ENCODE measurements at places on chromosomes 3 and 15.

DNA sequence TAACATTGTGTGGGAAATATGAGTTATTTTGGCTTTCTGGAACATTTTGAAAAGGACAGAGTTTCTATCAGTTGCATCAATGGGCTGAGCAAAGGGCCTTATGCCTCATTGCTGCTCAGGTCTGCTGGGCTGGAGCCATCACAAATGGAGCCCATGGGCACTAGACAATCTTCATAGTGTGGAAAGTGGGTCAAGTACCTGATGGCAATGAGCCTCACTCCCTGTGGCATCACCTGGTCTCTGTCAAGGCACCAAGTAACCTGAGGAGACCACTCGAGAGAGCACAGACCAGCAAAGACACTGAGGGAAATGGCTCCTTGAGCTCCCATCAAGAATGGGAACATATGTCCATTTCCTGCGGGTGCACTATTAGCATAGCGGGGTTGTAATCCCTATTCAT lies 96.7 kb upstream of the PPP2R3A start:
- no peak for DNase-seq

- DNase-seq, result no peak
Measured at GRCh38 chr3:6680119-6680806, 180.7 kb upstream of the GRM7 start.

DNA sequence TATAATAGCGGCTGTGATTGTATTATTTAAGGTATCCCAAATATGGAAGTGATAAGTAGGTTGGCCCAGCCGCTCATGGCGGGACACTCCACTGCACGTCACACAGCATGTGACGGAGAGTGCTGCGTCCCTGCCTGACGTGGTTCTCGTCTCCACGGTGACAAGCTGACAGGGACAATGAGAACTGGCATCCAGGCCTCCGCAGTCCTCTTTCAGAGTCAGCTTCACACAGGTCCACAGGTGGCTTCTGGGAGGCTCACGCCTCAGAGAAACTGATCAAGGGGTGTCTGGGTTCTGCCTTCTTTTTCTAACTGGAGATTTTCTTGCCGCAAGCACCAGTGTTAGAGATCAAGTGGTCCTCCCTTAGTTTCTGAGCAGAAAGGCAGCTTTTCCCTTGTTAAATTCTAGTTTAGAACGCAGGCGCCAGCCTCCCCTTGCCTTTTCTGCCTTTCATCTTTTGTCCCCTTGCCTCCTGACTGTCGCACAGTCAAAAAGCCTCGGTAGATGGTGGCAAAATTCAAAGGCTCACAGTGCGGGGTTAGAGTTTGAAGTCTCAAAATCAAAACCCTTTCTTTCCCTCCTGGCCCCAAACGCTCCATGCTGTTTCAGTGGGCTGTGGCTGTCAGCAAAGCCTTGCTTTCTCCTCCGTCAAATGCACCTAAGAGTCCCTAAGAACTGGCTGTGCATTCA lies 120.9 kb downstream of the ATP10A start:
- no peak for DNase-seq

DNA sequence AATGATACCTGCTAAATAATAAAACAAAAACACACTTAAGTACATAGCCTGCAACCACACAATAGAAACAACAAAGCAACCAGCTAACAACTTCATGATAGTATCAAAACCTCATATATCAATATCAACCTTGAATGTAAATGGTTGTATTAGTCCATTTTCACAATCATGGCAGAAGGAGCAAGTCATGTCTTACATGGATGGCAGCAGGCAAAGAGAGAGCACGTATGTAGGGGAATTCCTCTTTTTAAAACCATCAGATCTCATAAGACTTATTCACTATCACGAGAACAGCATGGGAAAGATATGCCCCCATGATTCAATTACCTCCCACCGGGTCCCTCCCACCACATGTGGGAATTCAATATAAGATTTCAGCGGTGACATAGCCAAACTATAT lies 44.5 kb upstream of the PTX3 start:
- DNase-seq, result no peak

DNA sequence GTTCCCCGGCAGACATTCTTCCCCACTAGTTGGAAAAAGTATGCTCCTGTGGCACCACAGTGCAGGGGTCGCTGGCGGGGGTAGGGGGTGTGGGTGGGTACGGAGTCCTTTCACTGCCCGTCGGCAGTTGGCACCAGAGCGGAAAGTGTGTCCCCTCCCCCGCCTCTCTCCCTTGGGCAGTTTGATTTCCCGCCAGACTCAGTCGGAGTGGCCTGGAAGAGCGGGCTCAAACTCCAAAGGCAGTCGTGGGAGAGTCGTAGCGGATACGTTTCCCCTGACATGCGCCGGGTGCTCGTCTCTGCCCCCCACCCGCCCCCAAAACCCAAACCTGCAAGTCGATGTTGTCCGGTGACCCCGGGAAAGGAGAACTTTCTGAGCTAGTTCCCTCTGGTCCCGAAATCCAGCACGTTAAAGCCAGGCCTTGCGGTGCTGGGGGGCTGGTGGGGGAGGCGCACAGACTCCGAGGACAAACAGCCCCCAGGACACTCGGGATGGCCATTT lies 4.4 kb upstream of the FOXB1 start:
- DNase-seq, result no peak

DNA sequence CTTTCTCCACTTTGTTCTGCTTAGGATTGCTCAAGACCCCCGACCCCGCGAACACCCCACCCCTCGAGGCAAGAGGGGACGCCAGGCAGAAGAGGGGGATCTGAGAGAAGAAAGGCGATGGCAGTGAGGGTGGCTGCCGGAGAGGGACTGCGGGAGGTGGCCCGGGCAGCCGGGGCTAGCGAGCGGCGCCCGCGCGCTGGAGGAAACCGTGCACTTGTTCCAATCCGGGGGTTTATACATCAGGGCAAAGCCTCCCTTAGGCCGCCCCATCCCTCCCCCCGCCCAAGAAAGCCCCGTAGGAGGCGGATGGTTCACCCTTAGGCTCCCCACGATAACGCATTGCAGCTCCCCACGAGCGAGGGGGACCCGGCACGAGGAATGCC lies 475 bp downstream of the ERC2 start:
- no peak for DNase-seq

DNA sequence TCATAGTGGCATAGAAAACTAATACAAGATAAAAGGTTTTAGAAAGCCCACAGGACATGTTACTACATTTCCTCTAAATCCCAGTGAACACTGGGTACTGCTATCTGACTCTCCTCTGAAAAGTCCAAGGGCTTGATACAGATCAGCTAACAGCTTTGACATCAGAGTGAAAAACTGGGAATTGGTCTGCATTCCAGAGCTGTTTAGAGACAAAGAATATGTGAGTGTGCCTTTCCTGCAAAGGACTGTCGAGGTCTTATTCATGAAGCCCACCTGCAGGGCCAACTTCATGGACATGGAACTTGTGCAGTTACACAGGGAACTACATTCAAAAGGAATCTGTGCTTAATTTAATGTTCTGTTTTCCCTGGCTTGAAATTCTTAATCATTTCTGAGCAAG lies 5.2 kb upstream of the TMCO5A start:
- DNase-seq, result no peak

DNA sequence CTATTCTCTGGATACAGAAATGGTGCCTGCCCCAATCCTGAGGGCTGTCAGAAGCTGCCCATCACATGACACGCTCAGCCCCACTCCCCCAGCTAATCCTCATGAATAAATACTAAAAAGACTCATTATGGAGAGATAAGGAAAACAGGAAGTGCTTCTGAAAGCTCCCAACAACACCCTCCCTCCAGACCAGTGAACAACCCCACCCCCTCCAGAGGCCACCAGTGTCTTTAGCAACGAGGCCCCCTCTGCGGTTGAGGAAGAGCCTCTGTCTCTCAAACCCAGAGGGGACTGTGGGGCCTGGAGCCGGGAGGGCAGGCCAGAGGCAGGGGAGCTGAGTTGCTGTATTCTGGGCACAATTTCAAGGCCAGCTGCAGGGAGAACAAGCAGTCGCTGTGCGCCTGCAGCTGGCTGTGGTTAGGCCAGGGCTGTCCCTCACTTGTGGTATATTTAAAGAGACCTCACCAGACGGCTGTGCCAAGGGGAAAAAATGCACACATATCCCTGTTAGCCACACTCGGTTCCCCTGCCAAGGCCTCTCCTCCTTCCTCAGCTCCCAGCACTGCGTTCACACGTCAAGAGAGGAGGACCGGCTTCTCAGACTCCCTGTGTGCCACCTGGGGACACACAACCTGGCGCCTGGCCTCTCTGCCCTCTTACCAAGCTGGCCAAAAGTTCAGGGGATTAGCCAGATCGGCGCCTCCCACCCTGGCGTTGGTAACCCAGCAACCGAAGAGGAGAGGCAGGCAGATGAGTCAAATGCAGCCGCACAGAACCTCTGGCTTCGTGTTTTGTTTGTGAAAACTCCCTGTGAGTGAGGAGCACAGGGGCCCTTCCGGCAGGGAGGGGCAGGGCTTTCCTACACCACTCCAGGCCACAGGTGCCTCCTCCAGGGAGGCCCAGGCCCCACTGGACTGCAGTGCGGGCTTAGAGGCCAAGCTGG lies 101.2 kb upstream of the ETV5 start:
- no peak for DNase-seq

DNA sequence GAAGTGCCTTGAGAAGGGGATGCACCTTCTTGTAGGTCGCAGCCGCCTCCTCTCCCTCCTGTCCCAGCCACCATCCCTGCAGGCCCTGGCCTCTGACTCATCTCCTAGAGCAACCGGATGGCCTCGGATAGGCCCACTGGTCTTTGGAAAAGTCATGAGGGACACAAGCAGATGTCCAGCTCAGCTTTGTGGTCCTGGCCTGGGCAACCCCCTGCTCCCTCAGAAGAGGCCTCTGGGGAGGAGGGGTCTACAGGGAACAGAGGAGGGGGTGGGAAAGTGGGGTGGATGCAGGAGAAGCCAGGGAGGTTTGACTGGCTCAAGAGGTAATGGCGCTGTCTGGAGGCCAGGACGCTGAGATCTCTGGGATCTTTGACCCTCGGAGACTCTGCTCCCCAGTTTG lies 259.2 kb upstream of the TLE3 start:
- no peak for DNase-seq

GRCh38 chr15:85766001-85766831 lies 28.5 kb downstream of the KLHL25 start:
- no peak for DNase-seq

DNA sequence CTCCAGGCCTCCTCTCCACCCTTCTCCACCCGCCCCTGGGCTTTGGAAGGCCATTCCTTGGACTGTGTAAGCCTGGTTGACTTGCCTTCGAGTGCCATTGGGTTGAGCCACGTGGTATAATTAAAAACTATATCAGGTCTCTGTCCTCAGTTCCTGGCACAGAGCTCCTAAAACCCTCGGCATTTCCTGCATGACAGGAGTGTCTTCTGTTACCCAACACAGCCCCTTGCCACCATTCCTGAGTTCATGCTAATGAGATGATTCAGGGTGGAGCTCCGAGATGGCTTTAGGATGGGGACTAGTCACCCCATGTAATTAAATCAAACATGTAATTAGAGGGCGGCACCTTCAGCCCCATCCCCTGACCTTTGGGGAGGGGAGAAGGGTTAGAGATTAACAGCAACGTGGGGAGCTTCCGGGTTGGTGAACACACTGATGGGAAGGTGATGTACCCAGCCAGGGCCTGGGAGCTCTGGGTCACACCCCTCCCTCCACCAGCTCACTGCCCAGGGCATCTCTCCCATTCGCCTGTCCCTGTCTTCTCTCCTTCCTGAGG lies 256.4 kb downstream of the FAM43A start:
- DNase-seq, result no peak

All from activated CD8-positive, alpha-beta memory T cell treated with anti-CD3 and anti-CD28 coated beads, Interleukin-2, amount 50 U/mL, for 4 hours (primary cell).